Hematopoietic multipotent progenitor cell treated with erythropoietin and hydrocortisone succinate and interleukin-3 and kit ligand, for 8 days (in vitro differentiated cells): ENCODE measurements at places on chromosomes 1 and 21.
A peak's percentile ranks its signal among the peaks of the same experiment; 100 is the strongest.

GRCh38 chr1:228280106-228280901 lies 72.5 kb downstream of the OBSCN start:
- DNase-seq, result no peak

DNA sequence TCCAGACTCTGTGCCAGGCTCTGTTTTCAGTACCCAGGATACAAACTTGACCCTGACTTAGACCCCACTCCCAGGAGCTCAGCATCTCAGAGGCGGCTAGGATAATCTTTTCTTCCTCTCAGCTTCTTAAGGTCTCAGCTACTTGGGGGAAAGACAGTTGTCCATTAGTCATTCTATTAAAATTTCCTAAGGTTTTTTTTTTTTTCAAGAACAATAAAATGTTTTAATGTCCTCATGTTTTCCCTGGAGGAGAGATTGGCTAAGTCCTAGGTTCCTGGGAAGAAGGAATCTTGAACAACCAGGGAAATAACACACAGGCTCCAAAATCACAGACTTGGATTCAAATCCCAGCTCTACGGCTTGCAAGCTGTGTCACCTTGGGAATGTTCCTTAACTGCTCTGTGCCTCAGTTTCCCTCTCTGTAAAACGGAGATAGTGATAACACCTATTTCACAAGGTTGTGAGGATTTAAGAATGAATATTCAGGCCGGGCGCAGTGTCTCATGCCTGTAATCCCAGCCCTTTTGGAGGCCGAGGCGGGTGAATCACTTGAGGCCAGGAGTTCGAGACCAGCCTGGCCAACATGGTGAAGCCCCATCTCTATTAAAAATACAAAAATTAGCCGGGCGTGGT lies 33.0 kb downstream of the CDK18 start:
- no peak for DNase-seq

DNA sequence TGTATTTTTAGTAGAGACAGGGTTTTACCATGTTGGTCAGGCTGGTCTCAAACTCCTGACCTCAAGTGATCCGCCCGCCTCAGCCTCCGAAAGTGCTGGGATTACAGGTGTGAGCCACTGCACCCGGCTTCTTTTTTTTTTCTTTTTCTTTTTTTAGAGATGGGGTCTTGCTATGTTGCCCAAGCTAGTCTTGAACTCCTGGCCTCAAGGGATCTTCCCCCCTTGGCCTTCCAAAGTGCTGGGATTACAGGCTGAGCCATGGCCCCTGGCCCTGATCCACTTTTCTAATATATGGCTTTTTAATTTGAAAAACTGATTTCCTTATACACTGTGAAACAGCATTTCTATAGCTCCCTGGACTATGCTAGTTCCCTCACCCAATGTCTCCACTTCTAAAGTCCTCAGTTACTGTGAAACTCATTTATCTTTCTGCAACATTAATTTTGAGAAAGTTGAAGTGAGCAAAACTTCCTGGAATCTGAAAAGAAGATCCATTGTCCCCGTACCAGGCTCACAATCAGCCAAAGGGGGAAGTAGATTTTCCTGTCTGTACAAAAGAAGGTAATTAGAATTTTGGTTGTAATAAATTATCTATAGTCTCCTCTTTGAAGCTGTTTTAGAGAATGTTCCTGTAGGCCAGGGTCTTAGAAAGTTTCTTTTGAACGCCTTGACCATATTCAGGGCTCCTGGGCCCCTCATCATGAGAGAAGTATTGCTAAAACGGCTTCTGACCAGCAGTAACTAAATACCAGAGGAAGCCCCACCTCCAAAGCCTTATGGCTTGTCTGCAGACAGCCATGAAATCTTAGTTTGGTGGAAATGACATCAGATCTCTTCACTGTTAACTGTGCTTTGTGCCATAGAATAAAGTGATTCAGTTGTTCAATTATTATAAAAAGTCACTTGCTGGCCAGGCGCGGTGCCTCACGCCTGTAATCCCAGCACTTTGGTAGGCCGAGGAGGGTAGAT lies 34.9 kb downstream of the DEGS1 start:
- DNase-seq, result no peak

- no peak for DNase-seq
These were observed 233.1 kb downstream of the PTPRU start for GRCh38 chr1:29469457-29469856.

DNA sequence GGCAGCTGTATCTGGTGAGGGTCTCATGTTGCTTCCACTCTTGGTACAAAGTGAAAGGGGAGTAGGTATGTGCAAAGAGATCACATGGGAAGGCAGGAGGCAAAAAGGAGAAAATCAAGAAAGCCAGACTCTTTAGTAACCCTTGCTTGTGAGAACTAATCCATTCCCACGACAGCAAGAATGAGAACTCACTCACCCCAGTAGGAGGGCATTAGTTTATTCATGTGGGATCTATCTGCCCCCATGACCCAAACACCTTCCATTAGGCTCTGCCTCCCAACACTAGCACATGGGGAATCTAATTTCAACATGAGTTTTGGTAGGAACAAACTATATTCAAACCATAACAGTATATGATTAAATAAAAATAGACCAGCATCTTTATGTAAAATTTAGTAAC lies 57.6 kb downstream of the ZNHIT6 start:
- no peak for DNase-seq

- DNase-seq, result peak; percentile 50
These were observed 48.4 kb downstream of the CAPZB start for GRCh38 chr1:19436716-19437476.
